ENCODE measurements at places on chromosomes 5 and 9. TPM values are rescaled to one million over a fixed set of nuclear protein-coding genes. Genes with fewer than 3 reads are reported as not detected.

DNA sequence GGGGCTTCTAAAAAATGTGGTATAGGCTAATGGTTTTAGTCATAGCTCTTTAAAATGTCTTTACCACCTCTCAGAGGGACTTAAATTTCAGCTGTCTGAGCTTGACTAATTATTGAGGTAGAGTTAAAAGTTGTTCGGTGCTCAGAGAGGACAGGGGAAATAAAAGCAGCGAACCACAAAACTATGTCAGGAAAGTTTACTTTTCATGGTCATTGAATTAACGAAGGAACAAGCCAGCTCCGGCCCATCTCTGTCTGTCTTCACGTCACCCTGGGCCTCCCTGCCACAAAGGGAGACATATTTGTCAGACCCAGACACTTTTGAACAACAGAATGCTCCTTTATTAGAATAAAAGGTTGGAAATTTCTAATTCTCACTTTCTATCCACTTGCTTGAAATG, 98.8 kb upstream of the EFNA5 start:
- DNase-seq: no peak

DNA sequence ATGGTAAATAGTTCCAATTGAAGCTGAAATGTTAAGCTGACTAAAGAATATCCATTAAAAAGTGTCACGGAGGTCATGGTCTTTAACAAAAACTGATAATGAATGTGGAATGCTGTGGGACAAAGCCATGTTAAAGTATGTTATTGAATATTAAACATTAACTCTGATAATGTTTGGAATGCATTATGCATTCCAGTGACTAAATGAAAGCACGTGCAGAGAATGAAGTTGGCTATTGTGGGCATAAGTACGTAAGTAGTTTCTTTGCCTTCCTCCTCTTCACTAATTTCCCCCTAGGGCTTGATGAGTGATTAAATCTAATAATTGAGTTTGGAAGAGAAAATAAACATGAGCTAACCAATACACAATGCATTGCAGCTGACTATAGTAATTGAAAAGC, 640.4 kb upstream of the CDH10 start:
- no peak for DNase-seq

- peak; percentile 41 for DNase-seq
These were observed 21.3 kb upstream of the SLC6A19 start for GRCh38 chr5:1180096-1180495.

SLIT3 gene
- 188 TPM for total RNA-seq

- no peak for DNase-seq
These were observed 324.4 kb downstream of the BRINP1 start for GRCh38 chr9:119044806-119045205.

- DNase-seq: no peak
These were observed 136.6 kb upstream of the OTULINL start for GRCh38 chr5:14445013-14445412.
